Regular cardiac myocyte (primary cell): ENCODE measurements at places on chromosomes 7 and 10. TPM values are rescaled to one million over a fixed set of nuclear protein-coding genes. Genes with fewer than 3 reads are reported as not detected.

SMO gene
- 4.8 and 21.4 TPM in 2 replicates for total RNA-seq

LFNG gene
- 16.3 and 17.1 TPM in 2 replicates for total RNA-seq

COL28A1 gene
- total RNA-seq: under 0.01 TPM in 2 replicates

CPN1 gene
- total RNA-seq: not detected in 2 replicates

CLDN12 gene
- 34.1 and 62.6 TPM in 2 replicates for total RNA-seq

ACADSB gene
- 3.4 and 4.6 TPM in 2 replicates for total RNA-seq

OR2A12 gene
- total RNA-seq: not detected in 2 replicates

SYPL1 gene
- total RNA-seq: 44.7 and 56.7 TPM in 2 replicates

CLRN3 gene
- not detected in 2 replicates for total RNA-seq

NUDT13 gene
- total RNA-seq: 1.2 and 1.4 TPM in 2 replicates

TMEM120A gene
- 16.1 and 18.9 TPM in 2 replicates for total RNA-seq

DCLRE1C gene
- total RNA-seq: 9.0 and 9.2 TPM in 2 replicates

SRGN gene
- total RNA-seq: 1,466 and 2,025 TPM in 2 replicates

RBM20 gene
- 0.19 and 0.85 TPM in 2 replicates for total RNA-seq
